ENCODE measurements at places on chromosomes 12 and 14.

DNA sequence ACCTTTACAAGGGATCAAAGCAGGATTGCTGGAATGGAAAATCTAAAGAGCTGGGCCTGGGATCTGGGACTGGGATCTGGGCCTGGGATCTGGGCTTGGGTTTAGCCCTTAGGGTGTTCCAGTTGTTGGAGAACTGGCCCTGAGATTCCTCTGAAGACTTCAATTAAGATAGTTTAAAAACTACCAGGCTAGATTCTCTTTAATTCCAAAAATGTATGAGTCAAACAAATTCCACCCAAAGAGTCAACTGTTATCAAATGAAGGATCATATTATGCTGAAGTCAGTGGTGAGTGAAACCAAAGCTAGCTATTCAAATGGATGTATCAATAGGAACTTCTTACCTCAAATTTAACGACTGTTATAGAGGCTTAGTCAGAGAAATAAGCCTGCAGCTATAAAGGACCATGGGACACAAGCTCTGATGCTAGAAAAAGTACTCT is 40.5 kb downstream of the LIMA1 start:
- no peak for DNase-seq

DNA sequence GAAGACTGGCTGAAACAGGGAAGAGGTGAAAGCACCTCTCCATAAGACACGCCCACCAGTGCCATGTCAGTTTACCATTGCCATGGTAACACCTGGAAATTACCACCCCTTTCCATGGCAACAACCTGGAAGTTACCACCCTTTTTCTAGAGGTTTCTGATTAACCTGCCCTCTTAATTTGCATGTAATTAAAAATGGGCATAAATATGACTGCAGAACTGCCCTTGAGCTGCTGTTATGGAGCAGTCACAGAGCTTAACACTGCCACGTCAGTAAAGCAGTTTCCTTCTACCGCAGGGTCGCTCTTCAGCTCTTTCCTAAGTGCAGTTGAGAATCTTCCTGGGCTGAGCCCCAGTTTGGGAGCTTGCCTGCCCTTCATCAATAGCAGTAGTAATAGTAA is 55.2 kb downstream of the RASSF3 start:
- DNase-seq: no peak

DNA sequence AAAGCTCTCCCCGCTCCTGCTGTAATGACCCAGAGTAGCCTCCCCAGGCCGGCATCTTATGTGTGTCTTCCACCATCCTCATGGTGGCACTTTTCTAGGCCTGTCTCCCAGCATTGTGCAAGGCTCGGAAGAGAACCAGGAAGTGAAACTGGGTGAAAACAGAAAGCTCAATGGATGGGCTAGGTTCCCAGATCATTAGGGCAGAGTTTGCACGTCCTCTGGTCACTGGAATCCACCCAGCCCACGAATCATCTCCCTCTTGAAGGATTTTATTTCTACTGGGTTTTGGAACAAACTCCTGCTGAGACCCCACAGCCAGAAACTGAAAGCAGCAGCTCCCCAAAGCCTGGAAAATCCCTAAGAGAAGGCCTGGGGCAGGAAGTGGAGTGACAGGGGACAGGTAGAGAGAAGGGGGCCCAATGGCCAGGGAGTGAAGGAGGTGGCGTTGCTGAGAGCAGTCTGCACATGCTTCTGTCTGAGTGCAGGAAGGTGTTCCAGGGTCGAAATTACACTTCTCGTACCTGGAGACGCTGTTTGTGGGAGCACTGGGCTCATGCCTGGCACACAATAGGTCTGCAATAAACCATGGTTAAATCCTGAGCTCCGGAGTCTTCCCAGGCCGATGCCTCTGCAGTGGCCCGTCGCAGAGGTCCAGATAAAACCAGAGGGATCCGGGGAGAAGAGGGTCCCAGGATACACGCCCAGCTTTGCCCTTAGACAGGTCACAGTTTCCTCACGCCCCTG is 15.6 kb downstream of the ACVRL1 start:
- DNase-seq: peak; percentile 55

DNA sequence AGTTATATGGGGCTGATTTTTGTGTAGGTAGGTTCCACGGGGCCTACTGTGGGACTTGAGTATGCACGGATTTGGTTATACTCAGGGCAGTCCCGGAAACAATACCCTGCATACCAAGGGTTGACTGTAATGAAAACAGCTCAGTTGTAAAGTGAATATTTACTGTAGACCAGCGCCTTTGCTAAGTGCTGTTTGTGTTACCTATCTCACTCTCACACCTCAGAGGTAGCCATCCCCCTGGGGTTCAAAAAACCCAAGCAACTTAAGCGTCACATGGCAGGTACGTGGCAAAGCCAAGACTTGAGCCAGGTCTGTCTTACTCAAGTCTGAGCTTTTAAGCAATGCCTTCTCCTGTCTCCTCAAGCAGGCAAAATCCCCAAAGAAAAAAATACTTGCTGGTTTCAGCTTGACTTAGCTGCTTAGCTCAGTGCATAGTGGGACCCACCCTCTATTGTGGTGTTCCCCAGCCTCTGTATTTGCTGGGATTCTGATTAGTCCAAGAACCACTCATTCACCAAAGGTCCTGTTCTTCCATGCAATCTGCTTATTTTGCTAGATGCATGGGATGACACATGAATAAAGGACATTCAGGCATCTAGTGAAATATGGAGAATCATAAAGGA is 34.2 kb upstream of the STRN3 start:
- DNase-seq: no peak

DNA sequence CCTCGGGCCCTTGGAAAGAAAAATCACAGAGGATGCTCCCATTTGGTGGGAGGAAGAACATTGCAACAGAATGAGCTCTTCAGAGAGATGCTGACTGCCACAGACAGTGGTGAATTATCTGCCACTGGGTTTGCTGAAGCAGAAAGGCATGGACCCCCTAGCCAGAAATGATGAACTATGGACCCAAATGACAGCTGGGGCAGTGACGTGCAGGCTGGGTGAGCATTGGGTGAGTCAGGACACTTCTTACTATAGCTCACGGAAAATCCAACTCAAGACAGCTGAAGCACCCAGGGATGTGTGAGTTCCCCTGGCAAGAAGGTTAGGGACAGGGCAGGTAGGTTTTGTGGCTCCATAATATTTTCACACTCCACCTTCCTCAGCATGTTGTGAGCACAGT is 993.2 kb downstream of the BCL11B start:
- no peak for DNase-seq

DNA sequence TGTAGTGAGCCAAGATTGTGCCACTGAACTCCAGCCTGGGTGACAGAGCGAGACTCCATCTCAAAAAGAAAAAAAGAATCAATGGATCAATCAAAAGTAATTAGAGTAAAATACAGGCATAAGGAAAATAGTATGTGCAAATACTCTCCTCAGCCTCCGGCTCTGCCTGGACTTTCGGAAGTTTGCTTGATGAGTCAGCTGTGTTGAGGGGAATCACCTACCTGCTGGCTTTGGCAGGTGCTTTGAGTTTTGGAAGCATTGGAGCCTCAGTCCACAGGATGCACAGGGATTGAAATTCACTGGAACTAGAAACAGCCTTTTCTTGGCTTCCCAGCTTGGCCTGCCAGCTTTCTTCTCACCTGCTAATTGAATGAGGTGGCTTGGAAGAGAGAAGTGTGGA is 268.2 kb downstream of the PCNX1 start:
- DNase-seq: no peak

DNA sequence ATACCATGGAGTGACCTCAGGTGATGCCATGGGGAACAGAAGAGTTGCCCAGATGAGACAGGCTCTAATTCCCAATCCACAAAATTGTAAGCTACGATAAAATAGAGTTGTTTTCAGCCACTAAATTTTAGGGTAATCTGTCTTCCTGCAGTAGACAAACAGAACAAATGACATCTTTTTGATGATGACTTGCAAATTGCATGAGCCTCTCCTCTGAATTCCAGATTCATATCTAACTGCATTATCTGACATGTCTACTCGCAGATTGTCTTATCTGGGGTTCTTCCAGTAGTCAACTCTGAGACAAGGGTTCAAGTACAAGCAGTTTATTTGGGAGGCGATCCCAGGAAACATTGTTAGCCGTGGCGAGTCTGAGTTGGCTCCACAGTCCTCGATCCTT is 14.4 kb upstream of the ERC1 start:
- no peak for DNase-seq

- DNase-seq: no peak
Observed at GRCh38 chr12:28800129-28800528, 348.9 kb upstream of the FAR2 start.

GRCh38 chr14:54606631-54607133 is 39.8 kb downstream of the SAMD4A start:
- DNase-seq: no peak

DNA sequence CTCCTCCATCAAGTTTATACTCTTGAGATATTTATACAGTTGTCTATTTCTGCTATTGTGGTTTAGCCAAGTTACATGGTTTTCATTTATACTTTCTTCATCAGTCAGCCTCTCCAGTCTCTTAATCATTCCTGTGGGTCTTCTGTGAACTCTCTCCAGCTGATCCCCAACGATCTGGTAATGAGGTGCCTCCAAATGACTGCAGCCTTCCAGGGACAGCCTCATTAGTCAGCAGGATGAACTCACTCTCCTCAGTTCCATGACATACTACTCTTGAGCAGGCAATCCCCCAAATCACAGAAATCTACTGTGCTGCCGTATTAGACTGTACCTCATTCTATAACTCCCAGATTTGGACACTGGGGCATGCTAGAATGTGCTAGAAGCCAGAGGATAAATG is 15.3 kb downstream of the AREL1 start:
- DNase-seq: no peak

DNA sequence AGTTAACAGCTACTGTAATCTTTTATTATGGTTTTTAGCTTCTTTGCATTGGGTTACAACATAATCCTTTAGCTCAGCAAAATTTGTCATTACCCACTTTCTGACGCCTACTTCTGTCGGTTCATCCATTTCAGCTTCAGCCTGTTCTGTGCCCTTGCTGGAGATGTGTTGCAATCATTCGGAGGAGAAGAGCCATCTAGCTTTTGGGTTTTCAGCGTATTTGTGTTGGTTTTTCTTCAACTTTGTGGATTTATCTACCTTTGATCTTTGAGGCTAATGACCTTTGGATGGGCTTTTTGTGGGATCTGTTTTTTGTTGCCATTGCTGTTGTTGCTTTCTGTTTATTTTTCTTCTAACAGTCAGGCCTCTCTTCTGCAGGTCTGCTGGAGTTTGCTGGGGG is 69.2 kb upstream of the ATXN7L3B start:
- no peak for DNase-seq

DNA sequence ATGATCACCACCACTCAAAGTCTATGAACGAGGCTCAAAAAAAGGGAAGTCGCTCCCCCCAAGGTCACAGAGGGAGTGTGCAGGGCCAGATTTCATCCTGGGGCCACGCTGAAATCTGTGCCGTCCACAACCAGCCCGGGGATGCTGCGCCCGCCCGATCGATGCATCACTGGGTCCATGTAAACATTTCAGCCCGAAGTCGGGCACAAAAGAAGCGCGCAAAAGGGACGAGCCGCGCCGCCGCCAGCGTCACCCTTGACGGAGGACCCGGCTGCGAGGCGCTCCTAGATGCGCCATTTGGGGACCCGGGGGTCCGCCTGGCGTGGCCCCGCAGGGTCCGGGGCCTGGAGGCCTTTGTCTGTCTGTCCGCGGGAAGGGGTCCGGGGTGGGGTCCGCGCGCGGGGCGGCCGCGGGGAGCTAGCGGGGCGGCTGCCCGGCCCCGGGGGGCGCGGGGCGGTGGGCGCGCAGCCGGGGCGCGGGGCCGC is 503 bp downstream of the FBXO21 start:
- DNase-seq: no peak

GRCh38 chr14:23127861-23128260 is 8.8 kb upstream of the CEBPE start:
- no peak for DNase-seq

DNA sequence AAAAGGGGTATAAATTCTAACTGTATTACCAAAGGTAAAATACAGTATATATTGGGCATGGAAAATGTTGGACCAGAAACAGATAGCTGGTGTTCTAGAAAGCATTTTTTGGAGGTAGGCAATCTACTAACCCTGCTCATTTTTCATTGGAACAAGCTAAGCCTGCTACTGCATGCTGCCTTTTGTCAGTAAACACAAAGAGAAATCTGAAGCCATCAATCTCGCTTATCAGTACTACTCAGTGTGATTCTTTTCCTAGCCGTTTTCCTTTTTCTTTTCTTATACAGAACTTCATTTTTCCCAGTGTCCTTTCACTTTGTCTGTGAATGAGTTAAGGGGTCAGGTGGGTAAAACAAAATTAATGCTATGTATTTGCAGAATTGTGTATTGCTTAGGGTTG is 312.3 kb downstream of the NPAS3 start:
- no peak for DNase-seq

DNA sequence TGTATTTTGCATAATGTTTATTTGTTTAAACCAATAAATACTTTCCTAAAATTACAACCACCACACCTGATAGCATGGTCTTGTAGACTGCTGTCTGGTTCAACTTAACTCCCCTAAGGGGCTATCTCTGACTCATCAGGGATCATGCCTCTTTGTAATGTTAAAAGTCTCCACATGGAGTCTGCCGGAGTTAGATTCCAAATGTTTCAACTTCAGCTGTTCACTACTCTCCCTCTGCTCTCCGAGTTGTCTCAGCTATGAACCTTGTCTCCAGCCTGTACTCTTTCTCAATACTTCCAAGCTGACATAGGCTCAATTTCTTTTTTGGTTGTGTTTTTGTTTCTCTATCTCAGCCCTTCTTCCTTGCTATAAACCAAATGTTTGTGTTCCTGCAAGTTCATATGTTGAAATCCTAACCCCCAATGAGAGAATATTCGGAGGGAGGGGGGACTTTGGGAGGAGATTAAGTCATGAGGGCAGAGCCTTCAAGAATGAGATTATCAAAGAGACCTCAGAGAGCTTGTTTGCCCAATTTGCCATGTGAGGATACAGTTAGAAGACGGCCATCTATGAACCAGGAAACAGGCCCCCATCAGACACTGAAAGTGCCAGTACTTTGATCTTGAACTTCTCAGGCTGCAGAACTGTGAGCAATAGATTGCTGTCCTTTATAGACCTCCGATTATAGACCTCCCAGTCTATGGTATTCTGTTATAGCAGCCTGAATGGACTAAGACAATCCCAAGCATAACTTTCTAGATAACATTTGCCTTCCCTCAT is 858.2 kb downstream of the VRK1 start:
- no peak for DNase-seq

- DNase-seq: no peak
Observed at GRCh38 chr12:22709292-22709691, 84.3 kb downstream of the ETNK1 start.

All from left hindlimb (tissue), 1 donor.